ENCODE measurements at places on chromosomes 2 and 18.

- DNase-seq: peak; percentile 93
These were observed 55.4 kb upstream of the GLI2 start for GRCh38 chr2:120680136-120680761.

DNA sequence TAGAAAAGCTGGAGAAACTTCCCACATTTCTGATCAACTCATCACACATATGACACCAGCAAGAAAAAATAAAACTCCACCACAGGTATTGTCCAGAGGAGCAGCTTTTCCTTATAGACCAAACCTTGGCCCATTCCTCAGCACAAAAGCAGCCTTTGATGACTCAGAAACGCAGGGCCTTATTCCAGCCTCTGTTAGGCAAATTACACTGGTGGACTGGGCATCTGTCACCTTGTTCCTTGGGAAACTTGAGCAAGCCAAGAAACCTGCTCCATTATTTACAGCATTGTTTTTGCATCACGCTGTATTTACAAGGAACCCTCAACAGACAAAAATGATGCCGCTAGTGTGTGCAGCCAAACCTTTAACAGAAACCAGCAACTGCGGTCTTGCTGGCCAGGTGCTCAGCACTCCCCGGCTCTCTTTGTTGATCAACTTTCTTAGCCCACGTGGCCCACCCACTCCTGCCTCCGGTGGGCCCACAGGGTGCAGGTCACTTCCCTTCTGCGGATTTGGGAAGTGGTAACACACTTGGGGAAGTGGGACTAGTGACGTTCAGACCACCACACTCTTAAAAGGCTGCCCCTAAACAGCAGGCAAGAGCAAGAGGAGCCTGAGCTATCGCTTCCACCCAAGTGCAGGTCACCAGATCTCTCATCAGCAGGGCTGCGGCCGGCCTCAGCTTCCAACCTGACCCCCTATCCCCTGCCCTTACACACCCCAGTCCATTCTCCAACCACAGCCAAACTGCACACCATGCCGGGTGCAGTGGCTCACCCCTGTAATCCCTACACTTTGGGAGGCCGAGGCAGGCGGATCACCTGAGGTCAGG, 1.5 kb downstream of the AP1S3 start:
- no peak for DNase-seq

- peak; percentile 86 for DNase-seq
These were observed 221.9 kb downstream of the PIEZO2 start for GRCh38 chr18:10927286-10927992.

- DNase-seq: peak; percentile 91
These were observed 515.9 kb downstream of the SLC4A3 start for GRCh38 chr2:220143336-220143735.

DNA sequence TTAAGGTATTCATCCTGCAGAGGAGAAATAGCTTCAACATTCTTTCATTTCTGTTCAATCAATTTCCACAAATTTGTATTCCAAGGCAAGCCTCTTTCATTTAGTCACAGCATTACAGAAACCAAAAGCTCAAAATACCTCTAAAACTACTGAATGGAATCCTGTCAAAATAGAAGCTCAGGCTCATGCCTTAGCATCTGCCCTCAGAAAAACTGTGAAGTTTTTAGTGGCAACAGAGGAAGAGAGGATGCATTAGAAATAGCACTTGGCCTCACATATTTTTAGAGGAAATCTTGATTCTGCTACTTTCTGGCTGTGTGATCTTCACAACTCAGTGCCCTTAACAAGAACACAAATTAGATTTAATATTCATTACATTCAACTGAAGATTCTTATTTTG, 69.1 kb upstream of the GALNT13 start:
- no peak for DNase-seq

- no peak for DNase-seq
These were observed 25.9 kb upstream of the ALLC start for GRCh38 chr2:3631851-3632659.

- no peak for DNase-seq
These were observed 111.6 kb downstream of the DYNAP start for GRCh38 chr18:54702686-54703085.
